ENCODE measurements at places on chromosomes 13 and 19.

DNA sequence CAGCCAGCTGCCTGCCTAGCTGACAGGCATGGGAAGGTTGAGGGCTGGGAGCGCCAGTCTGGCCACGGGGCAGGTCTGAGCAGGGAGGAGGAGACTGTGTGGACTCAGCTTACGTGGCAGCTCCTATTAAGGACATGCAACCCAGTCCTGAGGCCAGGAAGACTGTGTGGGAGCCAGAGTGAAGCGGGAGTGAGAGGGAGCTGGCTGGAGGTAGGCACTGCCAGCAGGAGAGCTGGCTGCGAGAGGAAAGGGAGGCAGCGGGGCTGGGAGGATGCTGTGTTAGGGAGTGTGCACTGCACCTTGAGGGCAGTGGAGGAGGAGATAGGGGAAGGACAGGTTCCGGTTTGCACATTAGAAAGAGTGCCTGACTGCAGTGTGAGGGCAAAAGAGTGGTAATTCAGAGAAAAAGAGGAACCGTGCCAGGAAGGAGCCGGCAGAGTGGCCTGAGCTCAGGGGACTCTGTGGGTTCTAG is 99.2 kb downstream of the SLC7A1 start:
- no peak for DNase-seq

- DNase-seq, result peak; percentile 39
Measured at GRCh38 chr13:48975856-48976575, at the start of gene FNDC3A. Gene FNDC3A (plus strand): TSS chr13:48975912. CDS start chr13:49006191, 30,279 bp downstream.

DNA sequence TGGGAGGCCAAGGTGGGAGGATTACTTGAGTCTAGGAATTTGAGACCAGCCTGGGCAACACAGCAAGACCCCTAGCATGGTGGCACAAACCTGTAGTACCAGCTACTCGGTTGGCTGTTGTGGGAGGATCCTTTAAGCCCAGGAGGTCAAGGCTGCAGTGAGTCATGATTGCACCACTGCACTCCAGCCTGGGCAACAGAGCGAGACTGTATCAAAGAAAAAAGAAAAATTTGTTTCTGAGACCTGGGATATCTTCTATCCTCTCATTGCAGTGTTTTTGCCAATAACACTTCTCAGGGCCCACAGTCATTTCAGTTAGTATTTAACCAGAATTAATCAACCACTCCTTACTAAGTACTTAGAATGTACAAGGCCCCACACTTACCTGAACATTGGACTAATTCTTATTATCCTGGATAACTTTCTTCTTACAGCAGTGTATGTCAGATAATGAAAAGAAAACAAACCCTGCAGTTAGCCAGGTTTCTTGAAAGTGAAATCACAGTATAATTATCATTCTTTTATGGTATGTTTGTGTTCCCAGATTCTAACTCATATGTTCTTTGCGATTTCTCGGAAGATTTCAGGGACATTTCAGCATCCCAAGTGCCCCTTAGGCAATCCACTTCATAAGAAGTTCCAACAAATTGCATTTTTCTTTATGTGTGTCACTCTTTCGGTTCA is 75.6 kb upstream of the KLF5 start:
- DNase-seq, result peak; percentile 13

DNA sequence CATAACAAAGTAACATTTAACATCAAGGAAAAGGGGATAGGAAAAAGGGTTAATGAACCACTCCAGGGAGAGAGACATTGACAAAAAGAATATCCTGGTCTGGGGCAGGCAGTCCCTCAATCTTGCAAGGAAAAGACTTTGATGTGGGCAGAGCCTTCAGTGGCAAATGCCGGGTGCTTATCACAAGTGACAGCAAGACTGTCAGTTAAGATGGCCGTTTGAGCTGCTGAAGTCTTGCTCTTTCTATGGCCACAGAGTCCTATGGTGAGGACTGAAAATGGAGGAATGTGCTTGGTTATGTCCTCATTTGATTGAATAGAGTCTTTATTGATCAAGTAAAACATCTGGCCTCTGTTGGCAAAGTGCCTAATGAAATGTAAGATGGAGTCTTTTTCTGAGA is 112.1 kb downstream of the B3GLCT start:
- DNase-seq, result no peak

- DNase-seq, result no peak
Measured at GRCh38 chr19:50515168-50515561, 1.5 kb upstream of the ASPDH start.

- no peak for DNase-seq
Measured at GRCh38 chr13:78177306-78177705, 258.7 kb upstream of the EDNRB start.

GRCh38 chr19:8028951-8029491 is 23.5 kb upstream of the CCL25 start:
- no peak for DNase-seq

GRCh38 chr19:410243-410781 is 1.4 kb upstream of the C2CD4C start:
- no peak for DNase-seq

DNA sequence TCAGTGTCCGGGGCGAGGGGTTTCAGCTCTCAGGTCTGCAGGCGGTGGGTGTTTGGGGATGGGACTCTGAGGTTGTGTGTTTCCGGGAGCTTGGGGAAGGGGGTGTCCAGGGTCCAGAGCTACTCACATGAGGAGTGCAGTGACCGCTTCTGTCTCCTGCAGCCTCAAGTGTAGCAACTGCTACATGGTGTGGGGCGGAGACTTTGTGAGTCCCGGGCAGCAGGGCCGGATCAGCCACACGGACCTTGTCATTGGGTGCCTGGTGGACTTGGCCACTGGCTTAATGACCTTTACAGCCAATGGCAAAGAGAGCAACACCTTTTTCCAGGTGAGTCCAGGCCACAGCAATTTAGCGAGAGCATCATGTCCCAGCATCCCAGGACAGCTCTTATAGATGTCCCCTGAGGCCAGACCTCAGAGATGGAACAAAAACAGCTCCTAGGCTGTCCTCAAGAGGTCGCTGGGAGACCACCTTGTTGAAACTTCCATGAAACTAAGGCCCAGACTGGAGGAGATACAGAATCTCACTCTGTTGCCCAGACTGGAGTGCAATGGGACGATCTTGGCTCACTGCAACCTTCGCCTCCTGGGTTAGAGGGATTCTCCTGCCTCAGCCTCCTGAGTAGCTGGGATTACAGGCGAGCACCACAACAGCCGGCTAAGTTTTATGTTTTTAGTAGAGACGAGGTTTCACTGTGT is 44.9 kb downstream of the RYR1 start:
- no peak for DNase-seq

All from AG04450 (cell line).